ENCODE measurements at places on chromosomes 4 and X.

- no peak for DNase-seq
Observed at GRCh38 chr4:61520681-61521160, 320.6 kb downstream of the ADGRL3 start.

DNA sequence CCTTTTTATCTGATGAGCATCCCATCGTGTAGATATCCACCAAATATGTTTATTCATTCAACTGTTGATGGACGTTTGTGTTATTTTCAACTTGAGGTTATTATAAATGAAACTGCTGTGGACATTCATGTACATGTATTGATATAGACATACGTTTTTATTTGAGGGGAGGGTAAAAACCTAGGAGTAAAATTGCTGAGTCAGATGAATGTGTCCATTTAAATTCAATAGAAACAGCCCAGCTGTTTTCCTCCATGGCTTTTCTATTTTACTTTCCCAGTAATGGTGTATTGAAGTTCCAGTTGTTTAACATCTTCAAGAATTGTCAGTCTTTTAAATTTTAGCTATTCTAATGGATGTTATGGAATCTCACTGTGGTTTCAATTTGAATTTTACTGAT is 348.7 kb upstream of the GALNTL6 start:
- DNase-seq = no peak

- DNase-seq = no peak
Observed at GRCh38 chr4:53543561-53543960, 47.7 kb downstream of the LNX1 start.

DNA sequence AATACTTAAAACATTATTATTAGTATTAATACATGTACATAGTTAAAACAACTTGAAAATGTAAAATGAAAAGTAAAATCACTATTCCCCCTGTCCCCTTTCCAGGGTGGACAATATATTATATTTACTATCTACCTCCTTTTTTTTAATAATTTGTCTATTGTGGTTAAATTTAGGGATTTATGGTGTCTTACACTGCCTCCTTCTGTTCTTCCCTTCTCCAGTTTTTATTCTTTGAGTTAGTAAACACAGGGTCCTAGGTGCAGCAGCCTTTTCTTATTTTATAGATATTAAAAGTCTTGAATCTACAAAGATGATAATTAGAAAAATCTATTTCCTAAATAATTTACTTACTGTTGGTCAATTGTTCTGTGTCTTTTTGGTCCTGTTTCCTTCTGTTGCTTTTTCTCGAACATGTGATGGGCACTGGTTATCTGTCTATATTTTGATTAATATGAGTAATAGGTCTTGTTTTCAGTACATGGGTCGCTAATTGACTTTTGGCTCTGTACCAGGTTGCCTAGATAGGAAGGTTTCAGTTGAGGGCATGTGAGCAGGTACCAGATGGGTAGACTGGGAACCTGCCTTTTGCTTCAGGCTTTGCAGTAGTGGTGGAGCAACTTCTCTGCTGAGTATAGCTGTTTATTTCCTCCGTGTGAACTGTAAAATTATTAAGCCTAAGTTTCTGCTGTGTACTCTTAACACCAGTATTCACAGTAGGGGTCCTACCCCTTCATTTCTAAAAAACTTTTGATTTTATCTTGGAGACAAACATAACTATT is 1.1 kb downstream of the NUDT9 start:
- no peak for DNase-seq

GRCh38 chr4:128350449-128351045 is 62.9 kb upstream of the PGRMC2 start:
- no peak for DNase-seq

- DNase-seq = no peak
Observed at GRCh38 chrX:10656214-10656613, 35.8 kb upstream of the MID1 start.

DNA sequence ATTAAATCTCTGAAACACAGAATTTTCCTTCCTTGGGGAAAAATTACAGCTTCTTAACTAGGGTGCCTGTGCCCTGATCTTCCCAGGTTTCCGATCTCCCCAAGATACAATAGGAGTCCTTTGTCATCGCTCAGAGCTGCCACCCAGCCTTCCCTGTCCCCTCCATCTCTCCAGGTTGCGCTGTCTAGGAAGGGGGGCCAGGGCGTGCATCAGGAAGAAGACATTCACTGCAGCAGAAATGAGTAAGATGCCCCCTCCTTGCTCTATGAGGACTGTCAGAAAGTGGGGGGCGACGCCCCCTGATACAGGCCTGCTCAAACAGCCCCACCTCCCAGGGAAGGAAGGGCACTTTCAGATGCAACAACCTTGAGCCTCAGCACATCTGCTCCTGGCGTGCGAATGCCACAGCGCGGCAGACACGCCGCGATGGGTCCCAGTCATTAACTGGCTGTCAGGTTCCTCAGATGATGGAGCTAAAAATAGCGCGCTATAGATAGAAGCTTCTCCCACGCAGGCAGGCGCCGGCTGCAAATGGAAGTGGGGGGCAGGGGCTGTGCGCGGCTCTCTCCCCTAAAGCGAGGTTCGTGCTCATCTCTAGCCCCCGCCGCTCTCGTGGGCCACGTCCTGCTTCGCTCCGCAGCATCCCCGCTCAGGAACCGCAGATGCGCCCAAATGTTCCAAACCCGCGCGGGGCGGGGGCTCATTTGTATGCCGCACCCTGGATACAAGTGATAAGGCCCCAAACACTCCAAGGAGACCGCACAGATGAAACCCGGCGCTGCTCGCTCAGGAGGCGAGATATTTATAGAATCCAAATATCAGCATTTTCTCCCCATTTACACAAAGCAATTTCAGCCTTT is 57.6 kb upstream of the LGI2 start:
- no peak for DNase-seq

DNA sequence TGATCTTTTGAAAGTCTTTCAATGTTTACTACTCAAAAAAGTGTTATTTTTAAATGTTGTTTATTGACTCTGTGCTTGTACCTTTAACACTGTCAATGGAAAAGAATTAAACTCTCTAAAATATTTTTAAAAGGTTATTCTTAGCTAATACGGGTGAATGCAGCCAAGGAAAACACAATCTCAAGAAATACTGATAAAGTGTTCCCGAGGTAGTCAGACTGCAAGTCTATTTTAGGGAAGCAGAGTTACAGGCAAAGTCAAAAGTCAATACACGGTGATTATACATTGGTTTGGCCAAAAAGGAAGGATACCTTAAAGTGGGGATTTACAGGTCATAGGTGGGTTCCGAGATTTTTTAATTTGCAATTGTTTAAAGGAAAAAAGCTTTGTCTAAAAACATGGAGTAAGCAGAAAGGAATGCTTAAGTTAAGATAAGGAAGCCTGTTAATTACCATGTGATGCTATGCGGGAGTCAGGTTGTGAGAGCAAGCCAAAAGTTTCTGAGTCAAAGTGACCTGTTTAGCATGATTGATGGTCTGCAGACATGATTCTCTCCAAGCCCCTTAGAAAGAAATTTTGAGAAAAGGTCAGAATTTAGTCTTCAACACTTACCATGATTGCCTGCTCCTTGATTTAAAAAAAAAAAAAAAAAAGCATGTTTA is 288.4 kb downstream of the KLHL4 start:
- DNase-seq = no peak

GRCh38 chr4:81135501-81135900 is 79.5 kb downstream of the PRKG2 start:
- DNase-seq = no peak

DNA sequence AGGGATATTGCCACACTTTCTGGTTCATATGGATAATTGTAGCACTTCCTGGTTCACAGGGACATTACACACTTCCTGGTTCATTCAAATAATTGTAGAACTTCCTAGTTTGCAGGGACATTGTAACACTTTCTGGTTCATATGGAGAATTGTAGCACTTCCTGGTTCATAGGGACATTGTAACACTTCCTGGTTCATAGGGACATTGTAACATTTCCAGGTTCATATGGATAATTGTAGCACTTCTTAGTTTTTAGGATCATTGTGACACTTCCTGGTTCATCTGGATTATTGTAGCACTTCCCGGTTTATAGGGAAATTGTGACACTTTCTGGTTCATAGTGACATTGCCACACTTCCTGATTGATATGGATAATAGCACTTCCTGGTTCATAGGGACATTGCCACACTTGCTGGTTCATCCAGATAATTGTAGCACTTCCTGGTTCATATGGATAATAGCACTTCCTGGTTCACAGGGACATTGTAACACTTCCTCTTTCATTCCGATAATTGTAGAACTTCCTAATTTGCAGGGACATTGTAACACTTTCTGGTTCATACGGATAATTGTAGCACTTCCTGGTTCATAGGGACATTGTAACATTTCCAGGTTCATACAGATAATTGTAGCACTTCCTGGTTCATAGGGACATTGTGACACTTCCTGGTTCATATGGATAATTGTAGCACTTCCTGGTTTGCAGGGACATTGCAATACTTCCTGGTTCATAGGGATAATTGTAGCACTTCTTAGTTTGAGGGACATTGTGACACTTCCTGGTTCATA is 59.2 kb upstream of the CD99 start:
- no peak for DNase-seq

GRCh38 chrX:46376246-46376885 is 168.9 kb downstream of the ZNF674 start:
- DNase-seq = peak; percentile 34

- DNase-seq = no peak
Observed at GRCh38 chr4:158906073-158906472, 137.2 kb downstream of the FNIP2 start.

GRCh38 chr4:59540311-59540710 is 1659.8 kb upstream of the ADGRL3 start:
- no peak for DNase-seq

- DNase-seq = no peak
Observed at GRCh38 chr4:145436796-145437195, 44.9 kb upstream of the SMAD1 start.

DNA sequence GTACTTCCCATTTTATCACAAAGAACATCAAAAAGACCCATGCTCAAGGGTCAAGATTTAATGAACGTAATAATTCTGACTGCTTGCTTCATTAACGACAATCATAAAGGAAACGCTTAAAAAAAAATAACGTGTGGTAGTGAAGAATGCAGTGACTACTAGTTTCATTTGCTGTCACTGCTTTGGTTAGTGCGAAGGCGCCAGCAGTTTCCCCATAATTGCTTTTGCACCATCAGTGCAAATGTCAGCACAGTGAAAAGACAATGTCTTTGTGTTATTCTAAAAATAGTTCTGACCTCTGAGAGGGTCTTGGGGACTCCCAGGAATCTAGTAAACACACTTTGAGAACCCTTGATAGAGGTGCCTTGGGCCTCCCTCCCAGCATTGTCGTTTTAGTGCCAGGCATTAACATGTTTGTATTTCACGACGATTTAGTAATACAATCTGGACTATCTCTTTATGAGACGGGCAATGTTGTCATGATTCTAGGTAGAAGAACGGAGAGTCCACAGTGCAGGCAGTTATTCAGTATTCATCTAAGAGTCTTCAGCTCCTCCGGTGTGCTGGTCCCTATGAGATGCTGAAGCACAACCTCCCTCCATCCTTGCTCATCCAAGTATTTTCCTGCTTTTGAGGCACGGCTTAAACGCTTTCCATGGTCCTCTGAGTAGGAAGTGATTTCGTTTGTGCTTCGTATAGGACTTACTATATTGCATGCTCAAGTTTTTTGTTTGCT is 71.0 kb downstream of the AFF1 start:
- no peak for DNase-seq

DNA sequence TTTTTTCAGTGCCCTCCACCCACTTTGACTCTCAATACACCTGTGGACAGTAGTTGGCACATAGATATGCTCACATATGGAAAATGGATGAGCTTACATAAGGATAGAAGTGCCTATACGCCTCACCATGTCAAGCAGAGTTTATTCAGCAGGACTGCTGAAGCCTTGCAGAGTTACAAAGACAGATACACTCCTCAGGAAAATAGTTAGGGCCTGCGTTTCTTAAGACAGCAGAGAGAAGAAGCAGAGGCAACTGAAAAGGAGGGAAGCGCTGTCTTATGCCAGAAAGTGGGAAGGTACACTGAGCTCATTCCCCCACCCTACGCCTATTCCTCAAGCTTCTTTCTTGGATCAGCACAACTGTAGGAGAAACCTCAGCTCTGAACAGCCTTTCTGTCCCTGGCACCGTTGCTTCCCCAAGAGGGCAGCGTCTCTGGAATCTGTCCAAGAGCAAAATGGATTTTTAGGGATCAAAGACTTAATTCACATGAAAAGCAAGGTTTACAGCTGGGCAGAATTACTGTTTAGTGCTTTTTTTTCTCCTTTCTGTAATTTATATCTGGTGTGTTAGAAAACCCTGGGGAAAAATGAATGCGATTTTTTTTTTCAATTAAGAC is 37.3 kb upstream of the MBTPS2 start:
- DNase-seq = no peak

DNA sequence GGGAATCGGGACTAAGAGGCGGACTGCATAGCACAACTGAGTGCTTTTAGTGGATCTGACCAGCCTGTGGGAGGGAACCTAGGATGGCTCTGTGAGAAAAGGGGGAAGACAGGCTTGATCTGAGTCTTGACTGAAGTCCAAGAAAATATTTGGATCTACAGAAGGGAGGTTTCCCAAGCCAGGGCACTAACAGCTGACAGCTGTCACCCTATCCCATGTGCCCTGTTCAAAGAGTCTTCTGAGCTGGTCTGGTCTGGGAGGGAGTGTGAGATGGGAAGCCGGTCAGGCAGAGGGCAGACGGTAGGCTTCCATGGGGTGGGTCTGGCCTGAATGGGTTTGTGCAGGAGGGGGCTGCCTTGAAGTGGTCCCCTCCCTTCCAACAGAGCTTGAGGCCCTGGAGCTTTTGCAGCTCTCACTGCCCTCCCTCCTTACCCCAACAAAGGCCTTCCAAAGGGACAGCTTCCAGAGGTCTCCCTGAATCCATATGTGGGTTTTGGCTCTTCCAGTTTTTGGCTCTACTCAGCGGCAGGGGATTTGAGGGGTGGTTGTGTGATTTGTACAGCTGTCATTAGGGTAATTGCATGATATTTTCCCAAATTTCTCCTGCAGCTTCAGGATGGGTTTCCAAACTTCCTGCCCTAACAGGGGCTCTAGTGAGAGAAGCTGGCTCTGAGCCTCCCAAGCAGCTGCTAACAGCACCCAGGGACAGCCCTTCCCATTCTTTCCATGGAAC is 643.7 kb downstream of the BCOR start:
- no peak for DNase-seq

GRCh38 chr4:90842960-90843359 is 715.8 kb downstream of the CCSER1 start:
- no peak for DNase-seq
